ENCODE measurements at places on chromosomes 4 and X.

DNA sequence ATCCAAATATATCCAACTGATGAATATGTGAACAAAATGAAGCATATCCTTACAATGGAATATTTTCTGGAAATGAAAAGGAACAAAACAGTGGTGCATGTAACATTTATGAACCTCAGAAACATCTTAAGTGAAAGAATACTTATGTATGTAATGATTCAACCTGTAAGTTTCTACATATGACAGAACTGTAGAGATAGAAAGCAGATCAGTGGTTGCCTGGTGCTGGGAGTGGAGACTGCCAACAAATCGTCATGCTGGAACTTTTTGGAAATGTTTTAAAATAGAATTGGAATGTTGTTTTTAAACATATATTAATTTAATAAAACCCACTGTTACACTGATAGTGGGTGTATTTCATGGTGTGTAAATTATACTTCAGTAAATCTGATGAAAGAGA lies 667.5 kb downstream of the RAPGEF2 start:
- DNase-seq: no peak

DNA sequence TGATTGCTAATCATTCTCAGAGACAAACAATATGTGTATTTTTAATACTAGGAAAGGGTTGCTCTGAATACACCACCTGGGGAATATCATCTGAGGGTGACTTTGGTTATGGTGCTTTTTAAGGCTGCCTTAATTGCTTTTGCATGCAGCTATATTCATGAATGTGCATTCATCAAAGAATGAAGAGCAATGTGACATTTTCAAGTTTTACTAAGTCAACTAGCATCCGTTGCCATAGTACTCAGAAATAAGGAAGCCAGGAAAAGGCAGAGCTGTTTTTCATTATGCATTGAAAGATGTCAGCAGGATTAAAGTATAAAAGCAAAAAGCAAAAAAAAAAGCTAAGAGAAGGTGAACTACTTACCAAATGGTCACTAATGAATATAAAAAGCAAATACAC lies 67.4 kb upstream of the PCDH18 start:
- DNase-seq: no peak

DNA sequence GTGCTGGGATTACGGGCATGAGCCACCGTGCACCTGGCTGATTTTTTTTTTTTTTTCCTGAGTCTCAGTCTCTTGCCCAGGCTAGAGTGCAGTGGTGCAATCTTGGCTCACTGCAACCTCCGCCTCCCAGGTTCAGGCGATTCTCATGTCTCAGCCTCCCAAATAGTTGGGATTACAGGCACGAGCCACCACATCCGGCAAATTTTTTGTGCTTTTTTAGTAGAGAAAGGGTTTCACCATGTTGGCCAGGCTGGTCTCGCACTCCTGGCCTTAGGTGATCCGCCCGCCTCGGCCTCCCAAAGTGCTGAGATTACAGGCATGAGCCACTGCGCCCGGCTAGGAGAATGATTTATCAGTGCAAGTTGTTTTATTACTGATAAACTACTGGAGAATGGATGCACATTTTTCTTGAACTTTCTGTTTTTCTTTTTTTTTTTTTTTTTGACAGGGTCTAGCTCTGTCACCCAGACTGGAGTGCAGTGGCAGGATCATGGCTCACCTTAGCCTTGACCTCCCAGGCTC lies 39.7 kb upstream of the DHRSX start:
- DNase-seq: no peak

GRCh38 chr4:189514209-189514608 lies 426.5 kb upstream of the FRG1 start:
- DNase-seq: no peak

- no peak for DNase-seq
Measured at GRCh38 chr4:8341691-8342090, 72.1 kb downstream of the HTRA3 start.

GRCh38 chr4:3371033-3372001 lies 70.5 kb upstream of the HGFAC start:
- DNase-seq: no peak

DNA sequence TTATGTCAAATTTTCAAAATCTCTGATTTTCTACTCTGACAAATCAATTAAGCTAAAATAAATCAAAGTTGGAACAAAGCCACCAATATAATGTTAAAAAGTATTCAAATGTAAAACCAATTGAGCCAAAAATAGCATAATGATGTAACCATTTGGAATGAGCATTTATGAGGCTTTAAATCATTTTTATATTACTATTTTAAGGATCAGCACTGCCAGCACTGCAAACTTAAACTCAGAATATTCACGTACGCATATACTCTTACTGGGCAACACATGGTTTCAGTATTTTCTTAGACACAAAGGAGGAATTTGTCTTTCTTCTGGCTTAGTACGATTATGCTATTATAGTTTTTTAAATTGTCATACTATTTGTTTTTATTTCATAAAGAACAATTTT lies 52.2 kb downstream of the AFAP1 start:
- no peak for DNase-seq

GRCh38 chr4:174449152-174449551 lies 73.1 kb downstream of the HPGD start:
- DNase-seq: no peak

DNA sequence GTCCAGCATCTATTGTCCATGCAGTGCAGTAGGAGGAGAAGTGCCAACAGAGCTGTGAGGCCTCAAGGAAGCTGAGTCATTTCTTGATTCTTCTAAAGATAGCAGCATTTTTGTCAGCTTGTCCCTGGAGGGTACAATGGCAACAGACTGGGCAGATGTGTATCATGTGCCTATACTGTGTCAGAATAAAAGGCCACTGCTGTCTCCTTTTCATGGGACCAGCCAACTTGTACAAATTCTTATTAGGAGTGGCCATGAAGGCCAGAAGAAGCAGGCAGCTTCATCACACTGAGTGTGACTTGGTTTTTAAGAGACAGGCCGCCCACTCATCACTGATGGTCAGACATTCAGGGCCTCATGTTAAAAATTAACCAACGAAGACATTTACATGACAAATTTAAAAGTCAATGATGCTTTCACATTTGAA lies 185.0 kb upstream of the FAM241A start:
- DNase-seq: no peak

- DNase-seq: no peak
Measured at GRCh38 chrX:106631615-106632014, 19.8 kb downstream of the RADX start.

- DNase-seq: no peak
Measured at GRCh38 chr4:170580651-170581050, 490.9 kb upstream of the AADAT start.

DNA sequence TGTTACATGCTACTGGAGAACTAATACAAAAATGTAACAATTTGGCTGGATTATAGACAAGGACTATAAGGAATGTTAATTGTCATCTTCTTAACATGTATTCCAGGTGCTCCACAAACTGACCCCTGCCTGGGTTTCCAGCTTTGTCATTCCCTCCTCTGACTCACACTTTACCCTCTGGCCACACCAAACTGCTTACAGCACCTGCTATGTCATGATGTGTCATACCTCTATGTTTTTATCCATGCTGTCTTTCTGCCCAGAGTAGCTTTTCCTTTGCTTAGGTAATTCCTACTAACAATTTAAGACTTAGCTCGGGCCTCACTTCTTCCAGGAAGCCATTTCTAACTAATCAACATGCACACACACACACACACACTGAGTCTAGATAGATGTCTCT lies 14.0 kb upstream of the SHROOM4 start:
- no peak for DNase-seq
